ENCODE measurements at places on chromosomes 16 and 17. TPM values are rescaled to one million over a fixed set of nuclear protein-coding genes. Genes with fewer than 3 reads are reported as not detected.

The CLEC18B gene
- total RNA-seq: 140 TPM

DNA sequence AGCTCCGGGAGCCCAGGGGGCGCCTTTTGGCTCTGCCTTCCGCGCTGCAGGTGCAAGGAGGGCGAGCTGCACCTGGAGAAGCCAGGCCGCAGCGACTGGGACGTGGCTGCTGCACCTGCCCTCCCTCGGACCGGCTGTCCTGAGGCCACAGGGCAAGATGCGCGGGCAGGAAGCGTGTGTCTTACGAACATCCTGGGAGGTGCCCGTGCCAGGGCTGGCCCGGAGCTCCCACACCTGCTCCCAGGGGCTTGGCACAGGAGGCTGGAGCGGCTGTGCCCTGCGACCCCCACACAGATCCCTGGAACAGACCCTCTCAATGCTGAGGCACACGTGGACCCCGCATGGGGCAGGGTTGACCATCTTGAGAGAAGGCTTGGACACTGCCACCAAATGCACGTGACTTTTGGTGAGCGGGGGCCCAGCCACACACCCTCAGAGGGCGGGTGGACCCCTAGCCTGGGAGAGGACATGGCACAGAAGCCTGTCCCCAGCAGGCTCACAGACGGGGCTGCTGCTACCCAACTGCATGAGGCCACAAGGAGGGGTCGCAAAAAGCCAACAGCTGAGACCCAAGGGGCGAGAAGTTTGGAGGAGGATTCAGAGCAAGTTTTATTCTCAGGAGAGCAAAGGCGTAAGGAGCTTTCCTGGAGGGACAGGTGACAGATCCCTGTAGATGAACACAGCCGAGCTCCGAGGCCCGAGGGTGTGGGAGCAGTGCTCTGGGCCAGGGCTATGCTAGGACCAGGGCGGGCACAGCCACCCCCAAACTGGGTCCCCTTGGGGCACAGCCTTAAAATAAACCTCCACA is 11.4 kb downstream of the NDUFAF8 start:
- DNase-seq: no peak

DNA sequence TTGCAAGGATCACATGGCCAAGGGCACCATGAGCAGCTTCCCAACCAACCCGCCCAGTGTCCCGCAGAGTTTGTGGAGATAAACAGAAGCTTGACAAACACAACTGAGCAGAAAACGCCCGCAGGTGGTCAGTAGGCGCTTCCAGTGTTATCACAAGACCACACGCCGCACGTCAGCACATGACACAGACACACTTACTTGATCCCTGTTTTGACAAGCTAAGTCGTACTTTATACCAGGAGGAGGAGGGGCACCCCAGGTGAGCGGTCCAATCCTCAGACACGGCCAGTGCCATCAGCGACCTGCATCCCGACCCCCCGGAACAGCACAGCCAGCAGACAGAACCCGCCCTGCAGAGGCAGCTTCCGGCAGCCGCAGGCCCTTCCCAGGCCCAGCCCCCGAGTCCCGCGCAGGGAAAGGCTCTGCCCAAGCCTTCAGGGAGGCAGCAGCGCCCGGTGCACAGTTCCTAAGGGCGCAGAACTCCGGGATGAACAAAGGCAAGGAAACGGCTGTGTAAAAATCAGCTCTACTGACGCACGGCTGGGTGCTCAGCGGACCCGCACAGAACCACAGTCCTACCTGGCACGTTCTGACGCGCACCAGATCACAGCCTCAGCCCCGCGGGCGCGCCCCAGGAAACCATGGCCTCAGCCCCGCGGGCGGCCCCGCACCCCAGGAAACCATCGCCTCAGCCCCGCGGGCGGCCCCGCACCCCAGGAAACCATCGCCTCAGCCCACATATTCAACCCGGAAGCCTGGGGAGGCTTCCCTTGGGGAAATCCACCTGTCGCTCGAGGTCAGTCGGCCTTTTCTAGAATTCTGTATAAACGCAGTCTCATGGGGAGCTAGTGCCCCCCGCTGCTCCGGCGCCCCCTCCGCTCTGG is 27.8 kb downstream of the AXIN1 start:
- no peak for DNase-seq

DNA sequence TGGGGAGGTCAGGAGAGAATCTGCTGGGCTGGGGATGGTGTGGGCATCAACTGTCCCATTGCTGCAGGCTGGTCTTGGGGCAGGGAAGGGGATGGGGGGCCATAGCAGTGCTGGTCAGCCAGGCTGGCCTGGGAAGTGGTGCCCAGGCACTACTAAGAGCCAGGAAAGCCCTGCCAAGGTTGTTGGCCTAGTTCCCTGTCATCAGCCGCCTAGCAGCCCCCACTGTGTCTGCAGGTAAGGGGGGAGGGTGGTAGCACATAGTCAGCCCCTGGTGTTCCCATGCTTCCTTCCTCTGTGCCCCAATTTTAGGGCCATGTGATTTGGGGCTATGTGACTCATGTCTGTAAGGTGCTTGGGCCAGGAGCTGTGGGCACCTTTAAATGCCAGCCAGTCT is 17.8 kb downstream of the GJD3 start:
- DNase-seq: no peak

The ZNF785 gene
- 8.8 TPM for total RNA-seq

The BAHCC1 gene
- 6.6 TPM for total RNA-seq

DNA sequence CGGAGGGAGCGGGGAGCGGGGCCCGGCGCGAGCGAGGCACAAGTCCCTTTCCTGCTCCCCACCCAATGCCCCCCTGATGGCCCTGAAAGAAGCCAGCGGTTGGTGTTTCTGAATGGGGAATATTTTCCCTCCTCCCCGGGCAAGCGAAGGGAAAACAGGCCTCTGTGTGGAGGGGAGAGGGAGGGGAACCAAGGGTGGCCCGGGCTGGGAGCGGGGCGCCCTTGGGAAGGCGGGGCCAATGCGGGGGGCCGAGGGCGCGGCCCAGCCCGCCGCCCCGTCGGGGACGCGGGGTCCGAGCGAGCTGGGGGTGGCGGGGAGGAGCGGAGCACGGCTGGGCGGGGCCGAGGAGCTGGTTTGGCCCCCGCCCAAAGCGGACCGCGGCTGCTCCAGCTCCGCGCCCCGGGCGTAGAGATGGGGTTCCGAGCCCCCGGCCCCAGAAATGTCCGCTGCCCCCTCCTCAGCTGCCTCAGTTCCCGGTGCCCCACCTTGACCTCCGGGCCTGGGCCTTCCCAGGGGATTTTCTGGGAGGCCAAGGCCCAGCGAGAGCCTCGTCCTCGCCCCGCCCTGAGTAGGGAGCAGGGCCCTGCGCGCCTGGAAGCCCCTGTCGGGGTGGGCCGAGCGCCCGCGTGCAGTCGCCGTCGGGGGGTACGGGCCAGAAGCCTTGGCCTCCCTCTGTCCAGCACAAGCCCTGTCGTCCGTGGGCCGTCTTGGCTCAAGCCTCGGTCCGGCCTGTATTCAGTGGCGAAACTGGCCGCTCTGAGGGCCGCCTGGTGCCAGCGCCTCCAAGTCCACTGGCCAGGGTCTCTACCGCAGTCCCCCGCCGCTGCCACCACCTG is 3.9 kb upstream of the HEXIM1 start:
- no peak for DNase-seq

DNA sequence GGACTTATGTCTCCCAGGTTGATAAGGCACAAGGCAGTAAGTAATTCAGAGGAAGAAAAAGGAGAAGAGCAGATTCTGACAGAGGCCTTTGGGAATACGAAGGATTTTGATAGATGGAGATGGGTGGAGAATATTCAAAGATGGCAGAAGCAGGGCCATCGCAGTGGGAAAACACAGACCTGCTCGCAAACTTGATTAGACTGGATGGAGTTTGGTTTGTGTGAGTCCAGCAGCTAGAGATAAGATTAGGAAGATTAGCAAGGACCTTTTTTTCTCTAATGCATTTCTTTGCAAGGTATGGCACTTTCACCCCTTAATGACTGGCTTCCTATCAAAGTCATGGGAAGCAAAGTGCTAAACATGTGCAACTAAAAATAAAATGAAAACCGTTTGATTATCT is 196.7 kb downstream of the FTO start:
- DNase-seq: no peak

The RNF112 gene
- not detected for total RNA-seq

Measured in kidney epithelial cell (primary cell).